T follicular helper cell (primary cell): ENCODE measurements at places on chromosomes 3 and 15.

DNA sequence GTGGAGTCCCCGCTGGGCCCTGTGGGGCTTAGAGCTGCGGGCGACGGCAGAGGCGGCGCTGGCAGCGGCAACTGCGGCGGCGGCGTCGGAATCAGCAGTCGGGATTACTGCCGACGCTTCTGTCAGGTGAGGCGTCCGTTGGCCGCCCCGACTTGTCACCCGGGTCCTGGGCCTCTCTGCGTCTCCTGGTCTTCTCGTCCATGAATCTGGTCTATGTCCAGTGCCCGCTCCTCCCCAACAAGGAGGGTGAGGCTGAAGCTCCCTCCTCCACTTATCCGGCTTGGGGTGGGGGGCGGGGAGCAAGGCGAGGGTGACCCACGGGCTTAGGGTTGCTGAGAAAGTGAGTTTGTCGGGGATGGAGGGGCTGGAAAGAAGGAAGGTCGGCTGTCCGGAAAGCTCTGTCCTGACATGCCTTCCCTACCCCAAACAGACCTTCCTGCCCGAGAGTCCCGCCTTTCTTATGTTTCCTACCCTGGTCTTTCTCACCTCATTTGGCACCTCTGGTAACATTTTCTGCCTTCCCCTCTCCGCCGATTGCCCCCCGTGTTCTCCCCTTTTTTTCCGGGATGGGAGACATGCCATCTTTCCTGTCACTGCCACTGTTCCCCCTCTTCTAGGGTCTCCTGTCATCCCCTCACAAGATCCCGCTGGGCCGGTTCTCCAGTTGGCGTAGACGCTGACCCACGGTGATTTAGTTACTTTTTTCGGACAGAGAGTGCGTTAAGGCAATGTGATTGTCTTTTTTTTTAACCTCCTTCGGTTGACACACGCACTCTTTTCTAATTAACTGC is 520 bp downstream of the ZNF654 start:
- no peak for DNase-seq

DNA sequence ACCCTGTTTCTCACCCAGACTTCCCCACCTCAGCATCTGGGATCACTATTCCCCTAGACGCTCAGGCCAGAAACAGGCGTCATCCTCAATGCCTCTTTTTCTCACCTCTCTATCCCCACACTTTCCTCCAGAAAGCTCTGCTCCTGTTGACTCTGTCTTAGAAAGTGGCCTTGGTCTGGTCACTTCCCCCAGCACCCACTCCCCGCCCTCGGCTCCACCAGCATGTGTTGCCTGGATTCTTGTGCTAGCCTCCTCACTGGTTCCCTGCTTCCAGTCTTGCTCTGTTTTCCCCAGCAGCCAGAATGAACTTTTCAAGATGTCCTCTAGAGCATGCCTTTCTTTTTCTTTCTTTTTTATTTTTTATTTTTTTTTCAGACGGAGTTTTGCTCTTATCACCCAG is 39.7 kb upstream of the ESYT3 start:
- DNase-seq = no peak

GRCh38 chr15:61141497-61142125 is 87.5 kb downstream of the RORA start:
- no peak for DNase-seq

GRCh38 chr3:24340161-24340560 is 154.5 kb downstream of the THRB start:
- no peak for DNase-seq

GRCh38 chr3:42505128-42505848 is 2.8 kb downstream of the VIPR1 start:
- no peak for DNase-seq

DNA sequence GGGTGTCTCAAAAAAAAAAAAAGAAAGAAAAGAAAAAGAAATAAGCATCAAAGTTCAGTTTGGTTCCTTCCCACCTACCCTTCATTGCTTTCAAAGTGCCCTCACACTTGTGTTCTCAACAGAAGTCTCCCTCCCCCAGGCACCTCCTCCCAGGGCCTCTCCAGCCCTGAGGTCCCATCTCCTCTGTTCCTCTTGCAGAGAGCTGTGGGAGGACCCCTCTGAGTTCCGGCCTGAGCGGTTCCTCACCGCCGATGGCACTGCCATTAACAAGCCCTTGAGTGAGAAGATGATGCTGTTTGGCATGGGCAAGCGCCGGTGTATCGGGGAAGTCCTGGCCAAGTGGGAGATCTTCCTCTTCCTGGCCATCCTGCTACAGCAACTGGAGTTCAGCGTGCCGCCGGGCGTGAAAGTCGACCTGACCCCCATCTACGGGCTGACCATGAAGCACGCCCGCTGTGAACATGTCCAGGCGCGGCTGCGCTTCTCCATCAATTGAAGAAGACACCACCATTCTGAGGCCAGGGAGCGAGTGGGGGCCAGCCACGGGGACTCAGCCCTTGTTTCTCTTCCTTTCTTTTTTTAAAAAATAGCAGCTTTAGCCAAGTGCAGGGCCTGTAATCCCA is 6.1 kb downstream of the CYP1A2 start:
- DNase-seq = no peak

DNA sequence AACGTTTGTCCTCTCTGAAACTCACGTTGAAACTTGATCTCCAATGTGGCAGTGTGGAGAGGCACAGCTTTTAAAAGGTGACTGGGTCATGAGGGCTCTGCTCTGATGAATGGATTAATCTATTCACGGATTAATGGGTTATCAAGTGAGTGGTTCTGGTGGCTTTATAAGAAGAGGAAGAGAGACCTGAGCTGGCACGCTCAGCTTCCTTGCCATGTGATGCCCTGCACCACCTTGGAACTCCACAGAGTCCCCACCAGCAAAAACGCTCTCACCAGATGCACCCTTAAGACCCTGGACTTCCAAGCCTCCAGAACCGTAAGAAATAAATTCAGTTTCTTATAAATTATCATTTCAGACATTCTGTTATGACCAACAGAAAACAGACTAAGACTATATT is 2.6 kb downstream of the PPP1R2 start:
- no peak for DNase-seq

DNA sequence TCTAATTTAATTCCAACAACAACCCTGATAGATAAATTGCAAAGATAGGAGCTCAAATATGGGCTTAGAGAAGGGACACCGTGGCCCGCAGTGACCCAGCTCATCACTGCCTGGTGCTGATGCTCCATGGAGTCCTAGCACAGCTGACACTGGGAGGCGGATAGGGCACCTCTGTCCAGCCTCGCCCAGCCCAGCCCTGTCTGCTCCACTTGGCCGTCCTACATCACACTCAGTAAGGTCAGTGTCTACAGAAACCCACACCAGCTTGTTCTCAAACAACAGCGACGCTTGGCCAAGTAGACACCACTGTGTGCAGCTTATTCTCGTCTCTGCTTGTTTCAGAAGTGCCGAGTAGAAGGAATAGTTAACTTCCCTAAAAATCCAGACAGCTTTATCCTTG is 33.9 kb downstream of the GABRB3 start:
- no peak for DNase-seq

- no peak for DNase-seq
Observed at GRCh38 chr3:141860766-141861513, 15.5 kb upstream of the ATP1B3 start.

GRCh38 chr3:36542186-36542585 is 161.9 kb downstream of the STAC start:
- DNase-seq = no peak

DNA sequence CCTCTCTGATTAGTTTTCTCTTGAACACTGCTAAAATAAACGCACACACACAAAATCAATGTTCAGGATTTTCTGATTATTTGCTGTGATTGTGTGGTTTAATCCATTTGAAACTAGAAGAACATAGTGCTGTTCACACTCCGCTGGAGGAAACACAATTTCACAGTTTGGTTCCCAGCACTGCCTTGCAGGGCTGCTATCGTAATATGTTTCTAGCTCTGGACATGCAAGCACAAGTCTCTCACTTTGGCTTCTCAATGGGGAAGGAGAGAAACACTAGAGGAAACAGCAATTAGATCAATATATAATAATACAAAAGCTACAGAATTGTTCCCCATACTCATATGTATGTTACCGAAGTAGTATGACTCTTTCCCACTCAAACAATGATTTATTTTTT is 299.5 kb downstream of the NSUN3 start:
- DNase-seq = no peak

DNA sequence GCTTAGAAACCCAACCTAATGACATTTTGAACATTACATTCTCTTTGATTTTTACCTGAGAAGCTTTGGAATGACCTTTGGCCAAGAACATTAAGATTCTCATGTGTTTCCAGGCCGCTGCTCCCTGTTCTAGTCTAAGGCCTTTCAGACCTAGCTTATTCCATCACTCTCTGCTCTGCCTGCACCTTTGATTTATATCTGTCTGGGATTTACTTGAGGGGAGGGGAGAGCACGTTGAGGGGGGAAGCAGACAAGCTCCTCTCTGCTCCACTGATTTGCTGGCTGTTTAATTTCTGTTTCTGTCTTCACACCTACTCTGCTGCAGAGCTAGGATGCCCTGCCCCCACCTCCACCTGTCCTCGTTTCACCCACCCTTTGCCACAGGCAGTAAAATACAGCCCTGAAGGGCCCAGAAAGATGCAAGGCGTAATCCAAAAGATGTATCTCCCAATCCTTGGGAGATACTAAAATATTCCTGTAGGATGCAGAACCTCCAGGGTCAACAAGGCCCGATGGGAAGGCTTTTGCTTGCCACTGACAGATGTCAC is 429.8 kb downstream of the EPHB1 start:
- no peak for DNase-seq

DNA sequence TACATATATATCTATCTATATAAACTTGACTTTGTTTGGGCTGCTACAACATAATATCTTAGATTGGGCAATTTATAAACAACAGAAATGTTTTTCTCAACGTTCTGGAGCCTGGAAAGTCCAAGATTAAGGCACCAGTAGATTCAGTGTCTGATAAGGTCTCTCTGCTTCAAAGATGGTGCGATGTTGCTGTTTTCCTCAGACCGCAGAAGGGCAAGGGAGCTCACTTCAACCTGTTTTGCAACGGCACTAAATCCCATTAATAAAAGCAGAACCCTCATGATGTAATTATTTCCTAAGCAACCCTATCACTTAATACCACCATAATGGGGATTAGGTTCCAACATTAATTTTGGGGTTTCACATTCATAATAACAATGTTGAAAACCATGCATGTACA is 1134.8 kb downstream of the NSUN3 start:
- no peak for DNase-seq

GRCh38 chr15:85540085-85540797 is 159.8 kb downstream of the AKAP13 start:
- DNase-seq = no peak

DNA sequence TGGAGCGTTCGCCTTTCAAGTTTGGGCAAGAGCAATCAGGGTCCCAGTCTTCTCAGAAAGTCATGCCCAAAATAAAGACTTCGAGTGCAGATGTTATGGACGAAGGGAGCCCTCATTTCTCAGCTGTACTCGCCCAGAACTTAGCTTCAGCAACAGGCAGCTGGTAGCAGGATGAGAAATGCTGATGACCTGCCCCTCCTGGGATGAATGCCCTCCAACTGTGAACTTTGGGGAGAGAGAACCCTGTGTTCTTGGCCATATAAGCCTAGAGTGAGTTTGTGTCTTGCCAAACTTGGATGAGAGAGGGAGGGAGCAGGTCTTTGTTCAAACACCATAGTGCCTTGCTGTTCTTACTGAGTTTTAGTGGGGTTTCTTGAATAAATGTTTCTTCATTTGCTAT is 400.3 kb downstream of the LRTM1 start:
- no peak for DNase-seq

- no peak for DNase-seq
Observed at GRCh38 chr3:78455712-78456433, 1311.9 kb downstream of the ROBO1 start.

GRCh38 chr3:105214590-105214989 is 152.1 kb upstream of the ALCAM start:
- DNase-seq = no peak

DNA sequence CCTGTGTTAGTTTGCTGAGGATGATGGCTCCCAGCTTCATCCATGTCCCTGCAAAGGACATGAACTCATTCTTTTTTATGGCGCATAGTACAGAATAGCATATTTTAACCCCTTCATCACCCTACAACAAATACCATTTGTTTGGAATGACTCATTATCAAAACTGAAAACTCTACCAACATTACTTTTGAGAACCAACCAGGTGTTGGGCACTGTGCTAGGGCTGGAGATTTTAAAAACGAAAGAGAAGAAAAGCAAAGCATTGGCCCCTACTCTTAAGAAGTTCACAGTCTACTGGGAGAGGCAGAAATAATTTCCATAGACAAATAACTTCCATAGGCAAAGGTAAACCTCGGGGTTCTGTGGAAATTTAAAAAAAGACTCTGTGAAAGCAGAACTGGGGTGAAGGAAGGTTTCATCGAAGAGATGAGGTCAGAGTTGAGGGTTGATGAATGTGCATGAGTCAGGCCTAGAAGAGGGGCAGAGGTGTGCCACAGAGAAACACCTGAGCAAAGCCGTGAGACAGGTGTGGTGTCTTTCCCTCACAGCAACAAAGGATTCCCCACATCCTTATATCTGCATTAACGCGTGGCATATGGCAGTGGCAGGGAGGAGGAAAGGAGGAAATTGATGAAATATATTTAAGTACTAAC is 51.0 kb downstream of the MCF2L2 start:
- DNase-seq = no peak

- DNase-seq = no peak
Observed at GRCh38 chr3:52939600-52939999, 42.3 kb upstream of the STIMATE start.

DNA sequence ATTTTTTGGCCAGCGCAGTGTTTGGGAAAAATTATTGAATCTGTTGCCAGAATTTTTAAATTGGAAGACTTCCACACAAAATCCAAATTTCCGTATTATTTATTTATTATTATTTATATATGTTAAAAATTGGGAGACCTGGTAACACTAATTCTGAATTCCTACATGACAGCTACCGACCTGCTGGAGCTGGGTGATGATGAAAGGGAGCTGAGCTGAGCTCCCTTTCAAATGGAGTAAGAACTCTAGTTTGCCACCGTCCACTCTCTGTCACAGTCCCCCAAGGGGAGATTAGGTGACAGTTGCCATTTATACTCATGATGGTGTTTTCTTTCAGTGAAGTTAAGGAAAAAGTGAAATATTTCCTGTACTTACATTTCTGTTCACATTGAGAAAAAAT is 1.4 kb downstream of the CRTC3 start:
- no peak for DNase-seq

DNA sequence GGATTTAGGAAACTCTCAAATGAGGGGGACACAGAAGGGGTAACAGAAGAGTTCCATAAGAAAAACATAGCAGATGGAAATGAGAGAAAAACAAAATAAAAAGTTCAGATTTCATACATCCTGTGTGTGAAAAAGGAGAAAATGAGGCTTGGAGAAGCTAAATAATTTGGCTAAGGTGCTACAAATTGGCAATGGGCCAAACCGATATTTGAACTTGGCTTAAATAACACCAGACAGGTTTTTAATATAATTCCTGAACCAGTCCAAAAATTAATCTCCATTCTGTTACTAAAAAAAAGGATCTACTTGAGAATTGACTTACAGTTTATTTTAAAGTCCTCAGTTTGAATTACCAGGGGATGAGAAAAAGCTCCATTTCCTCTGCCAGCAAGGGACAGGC is 342.9 kb upstream of the DPH6 start:
- no peak for DNase-seq
